ENCODE measurements at places on chromosomes 3 and 15.
A peak's percentile ranks its signal among the peaks of the same experiment; 100 is the strongest.

GRCh38 chr3:38116471-38117162, 20.3 kb downstream of the ACAA1 start:
- DNase-seq: no peak

GRCh38 chr3:10228248-10228950, 19.9 kb upstream of the TATDN2 start:
- DNase-seq: peak; percentile 64

DNA sequence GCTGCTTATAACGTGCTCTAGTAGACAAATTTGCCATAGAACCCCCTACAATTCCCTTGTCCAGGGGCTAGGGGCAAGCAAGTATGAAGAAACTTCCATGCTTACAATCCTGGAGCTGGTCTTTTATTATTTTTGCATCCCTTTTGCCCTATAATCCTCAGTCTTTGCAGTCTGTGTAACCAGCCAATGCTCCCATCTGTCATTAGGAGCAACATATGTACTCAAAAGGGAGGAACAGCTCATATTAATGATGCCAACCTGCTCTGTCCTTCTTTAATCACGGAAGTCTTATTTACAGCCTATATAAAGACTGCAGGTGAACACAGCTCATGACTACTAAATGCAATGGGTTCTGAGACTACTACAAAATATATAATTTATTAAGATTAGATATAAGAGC, 263.3 kb downstream of the ZIC1 start:
- no peak for DNase-seq

GRCh38 chr3:122774564-122774963, 19.1 kb downstream of the HSPBAP1 start:
- DNase-seq: no peak

- no peak for DNase-seq
These were observed 22.9 kb upstream of the PLXNA1 start for GRCh38 chr3:126959921-126960603.

DNA sequence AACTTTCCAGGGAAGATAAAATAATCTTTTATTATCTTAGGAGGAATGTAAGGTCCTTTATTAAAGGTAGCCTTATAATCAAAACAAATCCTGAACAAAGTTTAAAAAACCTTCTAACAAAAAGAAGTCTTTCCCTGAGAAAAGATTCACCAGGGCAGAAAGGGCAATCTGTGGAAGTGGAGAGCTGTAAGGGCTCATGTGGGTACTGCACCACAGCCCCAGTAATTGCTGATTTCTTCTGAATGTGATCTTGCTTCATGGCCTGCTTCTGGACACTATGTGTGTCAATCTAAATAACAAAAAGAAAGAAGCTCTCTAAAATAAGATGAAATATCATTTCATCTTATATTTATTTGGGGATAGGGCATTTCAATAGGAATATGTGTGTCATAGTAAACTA, 1501.6 kb downstream of the OTOL1 start:
- DNase-seq: no peak

DNA sequence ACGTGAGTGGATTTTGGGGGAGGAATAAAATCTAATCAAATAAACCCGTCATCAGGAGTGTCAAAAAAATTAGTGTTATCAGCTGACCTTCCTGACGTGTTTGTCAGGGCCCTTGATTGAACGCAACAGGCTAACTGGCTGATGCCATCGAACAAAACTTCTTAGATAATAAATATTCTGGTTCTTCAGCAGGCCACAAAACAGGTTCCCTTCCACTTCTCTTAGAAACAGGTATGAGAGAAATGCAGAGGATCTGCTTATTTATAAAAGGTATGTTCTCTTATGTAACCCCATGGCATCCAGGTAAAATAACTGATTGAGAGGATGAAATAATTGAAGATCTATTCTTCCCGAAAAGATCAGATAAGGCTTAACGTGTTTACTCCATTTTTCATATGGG, 7.6 kb upstream of the LRIG1 start:
- no peak for DNase-seq
